Activated T-helper 1 cell treated with Interleukin-2 at 50 U/mL for 16 hours (primary cell): ENCODE measurements at places on chromosomes 16 and 17.

DNA sequence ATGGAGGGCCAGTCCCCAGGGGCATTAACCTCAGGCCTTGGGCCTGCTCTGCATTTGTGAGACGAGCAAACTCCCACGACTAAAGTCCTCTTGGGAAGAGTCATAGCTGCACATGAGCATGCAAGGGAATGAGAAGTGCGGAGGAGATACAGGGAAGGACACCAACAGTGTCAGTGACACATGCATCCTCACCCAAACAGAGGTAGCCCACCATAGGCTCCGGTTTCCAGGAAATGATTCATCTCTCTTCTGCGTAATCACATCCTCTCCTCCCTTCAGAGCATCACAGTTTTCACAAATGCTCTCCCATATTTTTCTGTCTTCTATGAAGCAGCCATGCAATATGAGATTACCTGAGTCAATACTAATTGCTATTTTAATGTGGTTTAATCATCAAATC, 725.7 kb upstream of the GOT2 start:
- no peak for DNase-seq

- DNase-seq: no peak
Measured at GRCh38 chr17:74326506-74326905, 480 bp downstream of the KIF19 start.

GRCh38 chr17:47742319-47743181, 9.5 kb downstream of the TBX21 start:
- DNase-seq: peak; percentile 36

DNA sequence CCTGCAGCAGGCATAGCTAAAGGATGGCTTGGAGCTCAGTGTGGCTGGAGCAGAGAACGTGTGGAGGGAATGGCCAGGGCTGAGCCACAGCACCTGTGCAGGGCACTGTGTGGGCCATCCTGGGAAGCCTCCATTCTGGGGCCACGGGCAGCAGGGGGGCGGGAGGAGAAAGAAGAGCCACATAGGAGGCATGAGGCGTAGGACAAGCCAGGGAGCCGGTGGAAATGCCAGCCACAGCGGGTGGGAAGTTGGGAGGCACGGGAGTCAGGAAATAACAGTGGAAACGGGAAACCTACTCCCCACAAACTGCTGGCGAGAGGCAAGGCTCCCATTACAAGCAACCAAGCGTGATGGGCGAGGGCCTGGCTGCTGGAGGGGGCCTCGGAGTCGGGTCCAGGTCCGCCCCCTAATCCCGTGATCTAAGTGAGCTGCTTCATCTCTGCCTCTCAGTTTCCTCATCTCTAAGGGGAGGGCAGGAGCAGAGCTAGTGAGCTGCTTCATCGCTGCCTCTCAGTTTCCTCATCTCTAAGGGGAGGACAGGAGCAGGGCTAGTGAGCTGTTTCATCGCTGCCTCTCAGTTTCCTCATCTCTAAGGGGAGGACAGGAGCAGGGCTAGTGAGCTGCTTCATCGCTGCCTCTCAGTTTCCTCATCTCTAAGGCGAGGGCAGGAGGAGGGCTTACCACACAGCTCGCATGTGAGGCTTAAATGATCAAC, 104.9 kb downstream of the ADCY9 start:
- no peak for DNase-seq

GRCh38 chr17:4747847-4748246, 8.1 kb upstream of the CXCL16 start:
- DNase-seq: no peak

DNA sequence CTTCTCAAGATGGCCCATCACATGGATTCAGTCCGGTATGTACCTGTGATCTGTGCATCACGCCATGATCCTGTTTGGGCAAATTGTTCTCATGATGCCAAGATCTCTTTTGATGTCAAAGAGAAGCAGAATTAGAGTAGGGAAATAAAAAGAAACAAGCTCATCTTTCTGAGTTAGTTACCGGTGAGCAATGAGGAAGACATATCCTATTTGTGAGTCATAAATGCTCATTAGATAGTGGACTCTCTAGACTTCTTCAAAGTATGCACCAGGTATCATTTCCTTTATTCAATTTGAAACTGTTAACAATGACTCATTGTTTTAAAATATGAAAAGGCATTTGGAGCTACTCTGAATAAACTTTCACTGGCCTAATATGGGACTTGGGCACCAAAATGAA, 8.0 kb upstream of the KRTAP4-12 start:
- DNase-seq: no peak

DNA sequence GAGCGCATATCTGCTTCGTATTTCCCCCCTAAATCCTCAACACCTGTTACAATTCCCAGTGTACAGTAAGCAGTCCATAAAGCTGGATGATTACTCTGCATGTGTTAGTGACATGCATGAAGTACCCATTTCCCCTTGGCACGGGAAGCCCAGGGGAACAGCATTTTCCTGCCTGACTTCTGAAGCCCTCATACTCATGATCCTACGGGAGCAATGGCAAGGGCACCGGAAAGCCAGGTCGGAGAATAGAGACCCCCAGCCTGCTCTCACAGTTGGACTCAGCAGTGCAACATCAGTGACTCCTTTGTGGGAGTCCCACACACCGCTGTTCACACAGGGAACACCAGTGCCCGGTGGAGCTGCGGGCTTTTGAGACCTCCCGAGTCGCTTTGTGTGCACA, 336.9 kb downstream of the CDH13 start:
- no peak for DNase-seq

DNA sequence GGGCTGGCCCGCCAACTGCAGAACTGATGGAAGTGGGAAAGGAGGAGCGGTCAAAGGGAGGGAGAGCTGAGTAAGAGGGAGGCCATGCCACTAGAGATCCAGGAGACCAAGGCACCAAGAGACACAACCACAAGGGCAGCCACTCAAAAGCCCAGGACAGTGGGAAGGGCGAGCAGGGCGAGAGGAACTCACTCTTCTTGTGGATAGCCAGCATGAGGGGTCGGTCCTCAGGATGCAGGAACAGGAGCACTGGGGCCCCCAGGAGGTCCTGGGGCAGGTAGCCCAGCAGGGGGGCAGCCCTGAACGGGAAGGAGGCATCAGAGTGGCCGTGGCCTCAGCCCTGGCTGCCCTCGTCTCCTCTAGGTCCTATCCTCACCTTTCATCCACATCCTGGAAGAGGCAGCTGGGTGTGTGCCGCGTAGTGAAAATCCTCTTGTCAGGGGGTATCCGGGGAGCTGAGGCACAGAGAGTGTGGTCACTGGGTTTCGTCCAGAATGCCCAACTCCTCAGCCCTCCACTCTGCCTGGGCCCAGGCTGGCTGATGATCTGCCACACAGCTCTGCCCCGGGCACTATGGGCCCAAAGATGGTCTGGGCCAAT, 4.3 kb downstream of the PER1 start:
- DNase-seq: no peak

DNA sequence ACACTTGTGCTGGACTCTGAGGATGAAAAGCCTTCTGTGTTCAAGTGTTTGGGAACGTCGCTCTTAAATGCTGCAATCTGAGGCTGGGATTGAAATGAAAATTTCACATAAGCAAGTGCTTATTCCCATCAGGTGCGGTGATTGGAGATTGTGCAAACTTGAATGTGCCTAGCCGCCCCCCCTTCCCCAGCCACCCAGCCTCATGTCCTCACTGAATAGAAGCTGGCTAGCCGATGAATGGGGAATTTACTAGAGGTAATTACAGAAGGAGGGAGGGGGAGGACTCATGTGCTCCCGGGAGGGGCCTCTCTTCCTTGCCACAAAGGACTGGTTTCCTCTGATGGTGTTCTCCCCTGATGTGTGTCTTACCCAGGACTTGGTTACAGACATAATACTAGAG, 544.8 kb upstream of the EEF2KMT start:
- no peak for DNase-seq

- DNase-seq: no peak
Measured at GRCh38 chr16:53546988-53547391, 44.0 kb upstream of the AKTIP start.

- no peak for DNase-seq
Measured at GRCh38 chr16:17125671-17126070, 345.1 kb downstream of the XYLT1 start.

- DNase-seq: no peak
Measured at GRCh38 chr16:50522324-50522723, 25.9 kb upstream of the NKD1 start.

DNA sequence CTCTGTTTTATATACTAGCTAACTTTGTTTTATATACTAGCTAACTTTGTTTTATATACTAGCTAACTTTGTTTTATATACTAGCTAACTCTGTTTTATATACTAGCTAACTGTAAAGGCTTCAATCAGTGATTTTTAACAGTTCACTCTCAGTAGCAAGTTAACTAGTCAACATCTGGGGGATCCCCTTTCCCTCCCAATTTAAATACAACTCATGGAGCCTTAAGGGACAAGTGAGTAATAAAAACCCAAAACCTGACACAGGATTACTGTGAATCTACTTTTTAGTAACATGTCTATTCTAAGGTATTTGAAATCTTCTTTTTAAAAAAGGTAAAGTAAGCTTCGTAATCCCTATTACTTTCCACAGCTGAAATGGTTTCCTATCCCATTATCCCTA, 32.2 kb downstream of the FAM222B start:
- no peak for DNase-seq

DNA sequence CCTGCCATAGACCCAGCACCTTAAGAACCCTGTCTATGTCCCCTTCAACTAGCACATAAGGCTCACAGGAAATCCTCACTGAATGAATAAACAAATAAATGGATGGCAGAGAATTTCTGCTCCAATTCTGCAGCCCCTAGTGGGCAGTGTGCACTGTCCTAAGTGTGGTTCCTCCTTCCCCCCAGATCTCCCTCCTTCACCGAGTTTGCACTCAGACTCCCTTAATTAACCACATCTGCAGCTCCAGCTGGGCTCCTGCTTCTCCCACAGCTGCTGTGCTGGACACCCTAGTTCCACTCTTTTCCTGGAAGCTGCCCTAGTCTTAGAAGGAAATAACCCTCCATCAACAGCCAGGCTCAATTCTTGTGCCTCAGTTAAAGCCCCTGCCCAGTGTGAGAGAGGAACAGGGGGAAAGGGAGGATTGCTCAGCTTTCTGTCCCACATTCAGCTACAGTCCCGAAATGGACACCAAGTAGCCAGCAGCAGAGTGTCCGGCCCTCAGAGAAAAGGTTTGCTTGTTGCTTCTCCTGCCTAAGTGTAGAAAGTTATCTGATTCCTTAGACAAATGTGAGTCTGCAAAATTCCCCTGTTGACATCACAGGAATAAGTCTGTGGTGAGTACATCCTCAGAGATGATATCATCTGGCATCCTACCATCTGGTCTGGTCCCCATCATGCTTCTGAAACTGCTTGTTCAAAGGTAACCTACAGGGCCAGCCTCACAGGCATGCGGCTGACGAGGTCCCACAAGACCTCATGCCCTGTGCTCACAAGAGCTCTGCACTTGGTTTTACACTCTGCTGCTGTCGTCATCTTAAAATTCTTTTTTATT, 12.3 kb downstream of the LRRC3C start:
- no peak for DNase-seq

GRCh38 chr17:62627904-62628633, 599 bp downstream of the MRC2 start:
- DNase-seq: no peak

GRCh38 chr17:82291582-82292250, 18.2 kb upstream of the CSNK1D start:
- no peak for DNase-seq

DNA sequence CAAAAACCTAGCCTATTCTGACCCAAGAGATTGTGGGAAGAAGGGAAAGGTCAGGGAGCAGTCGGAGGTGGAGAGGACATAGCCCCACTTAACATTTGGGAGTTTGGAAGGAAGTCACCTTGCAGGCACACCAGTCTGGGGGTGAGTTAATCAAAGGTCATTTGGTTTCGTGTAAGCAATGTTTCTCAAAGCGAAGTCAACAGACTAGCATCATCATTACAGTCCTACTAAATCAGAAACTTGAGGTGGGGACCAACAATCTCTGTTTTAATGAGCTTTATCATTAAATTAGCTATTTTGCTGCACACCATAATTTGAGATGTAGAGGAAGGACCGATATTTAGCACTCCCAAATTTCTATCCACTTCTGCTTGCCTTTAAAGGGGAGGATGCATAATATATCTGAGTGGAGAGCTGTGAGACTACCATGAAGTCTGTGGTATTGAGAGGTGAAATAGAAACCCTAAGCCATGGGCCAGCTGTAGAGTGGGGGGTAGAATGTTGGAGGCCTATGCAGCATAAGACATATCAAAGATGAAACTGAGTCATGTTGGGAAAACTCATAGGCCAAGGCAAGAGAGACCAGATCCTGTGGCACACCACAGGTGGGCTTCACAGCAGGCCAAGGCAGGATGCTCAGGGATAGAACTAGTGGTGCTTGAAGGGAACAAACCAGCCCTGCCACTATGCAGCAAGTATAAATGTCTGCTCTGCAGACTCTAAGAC, 141.7 kb upstream of the ANKFN1 start:
- no peak for DNase-seq

GRCh38 chr16:87161822-87162676, 155.1 kb downstream of the C16orf95 start:
- DNase-seq: no peak

GRCh38 chr16:15439102-15439501, 4.7 kb downstream of the BMERB1 start:
- no peak for DNase-seq

DNA sequence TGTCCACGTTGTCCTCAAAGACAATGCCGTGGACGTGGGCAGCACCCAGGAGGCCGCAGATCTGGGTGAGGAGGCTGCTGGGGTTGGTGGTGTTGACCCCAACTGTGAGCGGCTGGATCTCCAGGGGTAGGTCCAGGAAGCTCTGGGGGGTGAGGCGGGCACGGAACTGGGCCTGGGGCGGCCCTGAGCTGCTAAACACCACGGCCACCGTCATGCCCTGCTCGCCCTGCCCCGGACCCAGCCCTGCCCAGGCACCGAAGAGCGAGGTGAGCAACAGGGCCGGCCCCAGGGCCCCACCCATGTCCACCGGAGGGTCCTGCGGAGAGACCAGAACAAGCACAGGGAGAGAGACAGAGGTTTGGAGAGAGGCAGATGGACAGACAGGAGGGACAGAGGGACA, 4.9 kb downstream of the GRIN2C start:
- no peak for DNase-seq
